ENCODE measurements at places on chromosomes 16 and 17.

DNA sequence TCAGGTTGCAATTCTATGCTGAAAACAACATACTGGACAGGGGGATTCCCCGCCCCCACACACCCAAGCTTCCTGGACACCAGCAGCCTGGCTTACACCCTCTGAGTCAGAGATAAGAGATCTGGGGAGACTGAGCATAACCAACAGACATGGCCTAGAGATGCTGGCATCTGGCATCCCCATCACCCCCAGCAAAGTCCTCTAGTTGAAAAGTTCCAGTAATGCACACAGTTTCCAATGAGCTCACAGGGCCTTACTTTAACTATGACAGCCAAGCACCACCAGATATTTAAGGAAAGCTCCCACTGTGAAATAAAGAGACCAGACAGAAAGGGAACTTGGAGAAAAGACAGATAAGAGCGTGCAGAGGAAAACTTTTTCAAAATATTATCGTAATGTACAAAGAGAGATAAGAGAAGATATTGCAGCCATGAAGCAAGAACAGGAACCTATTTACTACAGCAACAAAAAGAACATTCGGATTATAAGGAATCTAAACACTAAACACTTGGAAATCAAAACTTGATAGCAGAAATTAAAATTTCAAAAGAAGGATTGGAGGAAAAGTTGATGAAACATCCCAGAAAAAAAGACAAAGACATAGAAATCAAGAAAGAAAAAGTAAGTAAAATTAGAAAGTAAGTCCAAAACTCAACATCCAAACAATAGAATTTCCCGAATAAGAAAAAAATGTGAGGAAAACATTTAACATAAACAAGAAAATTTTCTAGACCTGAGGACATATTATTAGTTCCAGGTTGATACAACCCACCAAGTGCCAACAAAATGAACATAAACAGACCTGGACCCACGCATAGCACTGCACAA lies 17.2 kb upstream of the ALOX15 start:
- peak; percentile 19 for DNase-seq

DNA sequence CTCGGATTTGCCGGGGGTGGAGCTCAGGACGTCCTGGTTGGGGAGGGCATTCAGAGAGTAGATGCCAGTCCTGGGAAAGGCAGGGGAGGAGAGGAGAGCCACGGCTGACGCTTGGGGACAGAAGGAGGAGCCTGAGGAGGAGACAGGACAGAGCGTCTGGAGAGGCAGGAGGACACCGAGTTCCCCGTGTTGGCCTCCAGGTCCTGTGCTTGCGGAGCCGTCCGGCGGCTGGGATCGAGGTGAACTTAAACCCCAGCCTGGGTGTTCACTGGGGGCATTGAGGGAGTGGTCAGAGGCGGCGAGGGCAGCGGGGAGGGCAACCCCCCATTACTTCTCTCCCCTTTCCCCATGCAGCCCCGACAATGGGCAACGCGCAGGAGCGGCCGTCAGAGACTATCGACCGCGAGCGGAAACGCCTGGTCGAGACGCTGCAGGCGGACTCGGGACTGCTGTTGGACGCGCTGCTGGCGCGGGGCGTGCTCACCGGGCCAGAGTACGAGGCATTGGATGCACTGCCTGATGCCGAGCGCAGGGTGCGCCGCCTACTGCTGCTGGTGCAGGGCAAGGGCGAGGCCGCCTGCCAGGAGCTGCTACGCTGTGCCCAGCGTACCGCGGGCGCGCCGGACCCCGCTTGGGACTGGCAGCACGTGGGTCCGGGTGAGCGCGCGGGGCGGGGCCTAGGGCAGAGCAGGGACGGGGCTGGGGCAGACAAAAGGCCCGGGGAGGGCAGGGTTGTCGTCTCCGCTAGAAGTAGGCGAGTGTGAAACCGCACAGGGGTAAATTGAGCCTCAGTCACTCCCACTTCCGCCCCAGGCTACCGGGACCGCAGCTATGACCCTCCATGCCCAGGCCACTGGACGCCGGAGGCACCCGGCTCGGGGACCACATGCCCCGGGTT lies 3.7 kb downstream of the NOL3 start:
- DNase-seq = peak; percentile 89

DNA sequence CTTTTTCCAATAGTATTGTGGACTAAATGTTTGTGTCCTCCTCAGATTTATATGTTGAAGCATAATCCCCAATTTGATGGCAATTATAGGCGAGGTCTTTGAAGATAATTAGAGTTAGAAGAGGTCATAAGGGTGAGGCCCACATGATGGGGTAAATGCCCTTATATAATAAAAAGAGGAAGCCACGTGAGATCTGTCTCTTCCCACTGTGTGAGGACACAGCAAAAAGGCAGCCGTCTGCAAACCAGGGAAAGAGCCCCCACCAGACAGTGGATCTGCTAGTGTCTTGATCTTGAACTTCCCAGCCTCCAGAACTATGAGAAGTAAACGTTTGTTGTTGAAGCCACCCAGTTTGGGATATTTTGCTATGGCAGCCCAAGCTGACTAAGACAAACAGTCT lies 76.0 kb downstream of the LYRM1 start:
- DNase-seq = no peak

DNA sequence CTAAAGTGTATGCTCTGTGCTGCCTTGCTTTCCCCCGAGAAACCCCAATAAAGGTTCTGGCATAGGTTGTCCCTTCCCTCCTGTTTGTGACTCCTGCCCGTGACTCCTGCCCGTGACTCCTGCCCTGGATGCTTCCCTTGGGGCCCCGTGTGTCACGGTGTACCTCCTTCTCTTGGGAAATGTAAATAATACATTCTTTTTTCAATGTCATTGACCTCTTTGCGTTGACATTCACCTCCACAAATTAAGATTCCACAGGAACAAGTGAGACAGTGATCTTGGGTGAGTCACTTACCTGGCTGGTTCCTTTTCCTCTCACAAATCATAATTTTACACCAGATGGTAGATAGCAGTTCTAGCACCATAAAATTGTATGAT lies 632 bp downstream of the CCL15 start:
- DNase-seq = no peak

- peak; percentile 66 for DNase-seq
Observed at GRCh38 chr16:84526794-84527531, 22.5 kb upstream of the MEAK7 start.

GRCh38 chr16:72951916-72952315 lies 96.0 kb downstream of the ZFHX3 start:
- DNase-seq = no peak

GRCh38 chr17:1362065-1362848 lies 37.8 kb downstream of the YWHAE start:
- DNase-seq = peak; percentile 58

- no peak for DNase-seq
Observed at GRCh38 chr17:78853926-78854394, 13.3 kb upstream of the USP36 start.

GRCh38 chr16:28821874-28822519 lies 802 bp upstream of the ATXN2L start:
- DNase-seq = peak; percentile 14

All from lung microvascular endothelial cell (primary cell).